ENCODE measurements at places on chromosomes 5 and 9.

GRCh38 chr5:159581502-159582249 is 251.4 kb upstream of the IL12B start:
- no peak for DNase-seq

DNA sequence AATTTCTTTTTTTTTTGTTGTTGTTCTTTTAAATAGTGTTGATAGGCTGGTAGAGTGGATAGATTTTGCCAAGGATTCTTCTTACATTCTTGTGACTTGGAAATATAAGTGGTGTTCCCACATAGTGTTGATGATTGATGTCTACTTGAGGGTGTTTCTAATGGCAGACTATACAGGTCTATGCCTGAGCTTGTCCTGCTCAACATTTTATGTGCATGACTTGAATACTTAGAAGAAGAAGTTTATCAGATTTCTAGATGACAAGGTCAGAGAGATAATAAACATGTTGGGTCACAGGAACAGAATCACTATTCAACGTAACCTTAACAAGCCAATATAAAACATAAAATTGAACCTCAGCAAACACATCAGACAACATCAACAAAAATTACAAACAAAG is 24.2 kb downstream of the XRCC4 start:
- DNase-seq = no peak

DNA sequence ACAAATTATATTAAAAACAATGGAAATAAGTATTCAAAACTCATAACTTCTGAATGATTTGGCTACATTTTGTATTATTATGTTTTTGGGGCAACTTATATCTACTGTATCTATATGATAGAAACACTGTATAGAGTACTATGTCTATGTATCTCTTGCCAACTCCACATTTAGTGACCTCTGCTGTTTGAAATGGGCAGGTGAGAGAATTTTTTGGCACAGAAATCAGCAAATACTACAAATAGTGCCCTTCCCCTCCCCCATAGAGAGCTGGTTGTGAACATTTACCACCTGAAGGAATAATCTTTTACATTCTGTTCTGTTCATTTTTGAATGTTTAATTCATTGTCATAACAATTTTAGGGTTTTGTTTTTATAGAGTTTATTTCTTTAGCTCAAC is 545.3 kb downstream of the PDE4D start:
- no peak for DNase-seq

DNA sequence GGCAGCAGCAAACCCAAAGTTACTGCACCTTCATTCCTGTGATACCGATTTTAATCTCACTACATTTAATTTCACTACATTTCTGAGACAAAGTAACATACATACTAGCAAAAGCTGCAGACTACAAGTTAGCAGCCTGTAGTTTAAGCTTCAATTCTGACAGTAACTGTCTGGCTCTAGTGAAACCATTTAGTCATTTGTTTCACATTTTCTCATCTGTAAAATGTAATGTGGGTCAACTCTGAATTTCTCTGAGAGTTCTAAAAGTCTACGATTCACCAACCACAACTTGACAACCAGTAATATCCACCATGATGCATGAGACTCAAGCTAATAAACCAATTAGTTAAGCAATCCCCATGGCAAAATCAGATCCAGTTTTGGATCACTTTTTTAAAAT is 408.9 kb downstream of the PDE4D start:
- no peak for DNase-seq

DNA sequence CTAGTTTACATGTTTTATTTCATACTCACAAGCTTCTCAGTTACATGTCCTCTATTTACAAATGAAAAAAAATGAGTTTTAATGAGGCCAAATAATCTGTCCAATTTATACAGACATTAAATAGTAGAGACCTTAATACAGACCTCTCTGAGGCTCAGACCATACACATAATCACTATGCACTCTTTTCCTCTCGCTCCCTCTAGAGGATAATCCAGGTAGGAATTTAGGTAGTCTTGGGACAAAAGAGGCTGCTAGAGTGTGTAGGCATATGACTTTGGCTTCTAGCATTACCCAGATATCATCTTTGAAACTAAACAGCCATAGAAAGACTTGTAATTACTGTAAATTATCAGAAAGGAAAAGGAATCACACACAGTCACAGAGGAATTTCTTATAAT is 444.7 kb downstream of the HINT1 start:
- no peak for DNase-seq

DNA sequence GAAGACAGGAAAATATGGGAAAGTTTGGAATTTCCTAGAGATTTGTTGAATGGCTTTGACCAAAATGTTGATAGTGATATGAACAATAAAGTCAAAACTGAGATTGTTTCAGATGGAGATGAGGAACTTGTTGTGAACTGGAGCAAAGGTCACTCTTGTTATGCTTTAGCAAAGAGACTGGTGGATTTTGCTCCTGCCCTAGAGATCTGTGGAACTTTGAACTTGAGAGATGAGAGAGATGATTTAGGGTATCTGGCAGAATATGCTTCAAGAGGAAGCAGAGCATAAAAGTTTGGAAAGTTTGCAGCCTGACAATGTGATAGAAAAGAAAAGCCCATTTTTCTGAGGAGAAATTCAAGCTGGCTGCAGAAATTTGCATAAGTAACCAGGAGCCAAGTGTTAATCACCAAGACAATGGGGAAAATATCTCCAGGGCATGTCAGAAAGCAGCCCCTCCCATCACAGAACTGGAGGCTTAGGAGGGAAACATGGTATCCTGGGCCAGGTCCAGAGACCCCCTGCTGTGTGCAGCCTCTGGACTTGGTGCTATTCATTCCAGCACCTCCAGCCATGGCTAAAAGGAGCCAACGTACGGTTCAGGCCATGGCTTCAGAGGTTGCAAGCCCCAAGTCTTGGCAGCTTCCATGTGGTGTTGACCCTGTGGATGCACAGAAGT is 114.3 kb upstream of the STARD4 start:
- no peak for DNase-seq

DNA sequence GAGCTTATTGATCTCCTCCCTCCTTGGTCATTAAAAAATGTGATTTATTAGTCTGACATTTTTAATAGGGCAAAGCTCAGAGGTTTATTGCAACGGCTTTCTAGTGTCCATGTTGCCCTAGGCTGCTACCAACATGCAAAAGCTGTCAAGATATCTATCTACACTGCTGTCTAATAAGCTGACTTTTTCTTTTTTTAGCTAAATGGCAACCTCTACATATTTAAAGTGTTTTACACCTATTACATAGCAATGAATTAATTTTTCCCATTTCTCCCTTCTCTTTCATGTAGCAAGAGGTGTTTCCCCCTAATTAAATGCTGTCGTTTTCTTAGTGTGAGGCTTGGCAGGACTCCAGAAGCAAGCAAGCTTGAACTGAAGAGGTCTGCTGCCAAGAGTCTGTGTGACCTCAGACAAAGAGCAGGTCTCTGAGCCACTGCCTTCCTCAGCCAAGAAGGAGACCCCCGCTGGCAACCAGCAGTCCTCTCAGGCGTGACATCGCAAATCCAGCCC is 79.4 kb downstream of the GAS1 start:
- no peak for DNase-seq

GRCh38 chr5:33713136-33713765 is 178.5 kb downstream of the ADAMTS12 start:
- no peak for DNase-seq

- no peak for DNase-seq
Observed at GRCh38 chr9:123940721-123941523, 11.0 kb upstream of the DENND1A start.

- DNase-seq = no peak
Observed at GRCh38 chr9:97388721-97389238, 23.1 kb upstream of the TDRD7 start.

DNA sequence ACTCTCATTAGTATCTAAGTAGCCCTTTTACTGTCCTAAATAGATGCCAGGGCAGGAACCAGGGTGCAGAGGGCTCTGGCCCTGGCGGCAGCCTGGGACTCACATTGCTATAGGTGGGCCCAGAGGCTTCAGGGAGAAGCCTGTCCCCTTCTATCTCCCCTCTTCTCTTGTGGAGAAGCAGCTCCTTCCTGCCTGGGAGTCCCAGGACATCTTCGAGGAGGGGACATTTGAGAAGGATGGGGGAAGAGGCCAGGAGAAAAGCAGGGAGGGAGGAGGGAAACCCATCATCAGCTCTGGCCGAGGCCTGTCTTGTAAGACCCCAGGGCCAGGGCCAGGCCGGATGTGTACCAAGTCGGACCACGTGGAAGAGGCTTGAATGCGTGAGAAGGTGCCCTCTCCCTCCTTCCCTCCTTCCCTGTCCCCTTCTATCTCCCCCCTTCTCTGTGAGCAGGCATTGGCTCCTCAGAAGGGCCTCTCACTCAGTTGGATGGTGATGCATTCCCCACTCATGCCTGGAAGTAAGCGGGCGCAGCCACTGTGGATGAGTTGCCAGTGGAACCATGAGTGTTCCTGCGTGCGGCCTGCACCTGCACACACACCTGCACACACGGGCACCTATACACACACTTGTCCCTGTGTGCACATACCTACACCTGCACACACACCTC is 20.7 kb upstream of the LPCAT1 start:
- DNase-seq = peak; percentile 27

GRCh38 chr9:34185778-34186551 is 7.1 kb downstream of the UBAP1 start:
- peak; percentile 43 for DNase-seq

DNA sequence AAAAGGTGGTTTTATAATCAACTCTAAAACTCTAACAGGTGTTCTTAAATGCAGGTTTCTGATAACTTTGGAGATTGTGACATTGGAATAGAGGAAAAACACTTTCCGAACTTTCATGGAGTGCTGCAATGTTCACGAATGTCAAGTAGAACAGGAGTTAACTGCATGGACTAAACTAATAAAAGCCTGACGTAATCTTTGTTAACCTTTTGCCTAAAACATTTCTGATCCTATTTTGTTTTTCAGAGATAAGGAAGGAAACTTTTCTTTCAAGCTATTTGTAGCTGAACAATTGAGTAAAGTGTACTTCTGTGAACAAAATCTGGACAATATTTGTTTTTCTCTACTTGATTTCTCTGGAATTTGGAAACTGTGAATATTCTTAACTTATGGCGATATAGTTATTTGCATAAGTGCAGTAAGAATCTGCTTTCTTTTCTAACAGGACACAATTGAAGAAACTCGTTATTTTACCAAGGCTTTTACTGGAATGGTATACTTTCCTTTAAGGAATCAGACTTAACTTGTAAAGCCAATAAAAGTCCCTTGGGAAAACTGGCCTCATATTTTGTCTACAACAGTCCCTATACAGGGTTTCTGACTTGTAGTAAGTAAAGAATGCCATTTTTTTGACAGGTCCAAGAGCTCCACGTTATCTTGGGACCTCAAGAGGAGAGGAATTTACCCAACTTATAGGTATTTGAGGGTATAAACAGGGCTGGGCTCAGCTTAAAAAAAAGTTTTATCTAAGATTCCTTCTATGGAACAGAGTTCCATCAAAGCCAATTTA is 154.7 kb downstream of the NXNL2 start:
- no peak for DNase-seq

DNA sequence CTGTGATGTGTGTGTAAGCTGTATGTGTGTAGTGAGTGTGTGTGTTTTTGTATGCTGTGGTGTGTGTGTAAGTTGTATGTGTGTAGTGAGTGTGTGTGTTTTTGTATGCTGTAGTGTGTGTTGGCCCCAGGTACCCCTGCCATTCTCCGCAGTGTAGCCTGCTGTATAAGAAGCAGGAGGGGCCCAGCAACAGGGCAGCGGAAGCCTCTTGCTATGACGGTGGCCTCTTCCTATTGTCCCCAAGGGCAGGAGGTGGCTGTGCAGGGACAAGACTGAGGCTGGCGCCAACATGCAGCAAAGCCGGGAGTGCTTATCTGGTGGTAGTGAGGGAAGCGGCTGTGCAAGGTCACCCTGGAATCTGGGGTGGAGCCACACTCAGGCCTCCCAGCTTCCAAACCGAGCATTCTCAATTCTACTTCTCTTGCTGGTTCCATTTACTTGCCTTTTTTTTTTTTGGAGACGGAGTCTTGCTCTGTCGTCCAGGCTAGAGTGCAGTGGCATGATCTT is 5.1 kb downstream of the SPAAR start:
- DNase-seq = peak; percentile 78

DNA sequence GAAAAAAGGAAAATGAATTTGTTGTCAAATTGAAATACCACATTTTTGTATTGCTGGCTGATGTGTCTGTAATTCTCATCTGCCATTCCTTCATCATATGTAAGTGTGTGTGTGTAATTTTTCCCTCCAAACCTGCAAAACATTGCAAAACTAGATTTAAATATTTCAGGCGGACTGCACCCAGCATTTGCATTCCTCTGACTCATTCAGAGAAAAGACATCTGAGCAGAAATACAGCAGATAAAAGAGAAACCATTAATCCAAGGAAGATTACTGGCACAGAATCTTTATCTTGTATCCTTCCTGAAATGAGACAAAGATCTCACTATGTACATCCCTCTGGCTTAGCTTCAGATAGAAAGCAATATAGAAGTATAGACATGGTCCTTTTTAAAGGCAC is 275.3 kb downstream of the TMEM38B start:
- DNase-seq = no peak

DNA sequence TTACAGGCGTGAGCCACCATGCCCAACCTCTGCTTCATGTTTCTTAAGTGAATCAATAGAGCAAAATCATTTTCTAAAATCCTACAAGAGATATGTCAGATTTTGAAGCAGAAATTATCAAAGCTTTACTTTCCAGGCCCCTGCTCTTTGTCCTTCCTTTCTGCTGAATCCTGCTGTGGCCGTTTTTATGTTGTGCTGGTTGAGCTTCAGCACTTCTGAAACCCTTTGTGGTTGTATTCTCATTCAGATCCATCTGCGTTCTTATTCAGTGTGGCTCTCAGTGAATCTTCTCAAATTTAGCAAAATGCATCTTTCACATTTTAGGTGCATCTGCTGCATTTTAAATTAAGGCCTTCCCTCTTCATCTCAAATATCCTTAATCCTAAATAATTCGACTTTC is 26.0 kb downstream of the JMY start:
- DNase-seq = no peak

DNA sequence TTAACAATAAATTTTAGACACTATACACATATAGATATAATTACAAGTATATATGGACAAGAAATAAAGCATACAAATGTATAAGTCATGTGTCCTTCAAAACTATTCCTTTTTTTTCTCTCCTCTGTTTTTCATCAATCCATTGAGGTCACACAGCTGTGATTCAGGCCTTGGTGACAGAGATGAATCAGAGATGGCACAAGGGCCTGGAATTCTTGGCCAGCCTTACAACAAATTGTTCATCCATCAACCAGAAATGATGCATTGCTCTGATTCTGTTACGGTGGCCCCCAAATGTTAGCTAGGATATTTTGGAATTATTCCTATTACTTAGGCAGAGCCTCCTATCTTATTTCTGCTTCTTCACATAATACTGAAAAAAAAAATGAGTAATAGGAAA is 108.7 kb upstream of the MPDZ start:
- DNase-seq = no peak

Data from left lobe of liver (tissue), 2 donors.